ENCODE measurements at places on chromosomes 5 and 9.

GRCh38 chr9:134526584-134527477 lies 114.8 kb upstream of the COL5A1 start:
- DNase-seq, result no peak

- no peak for DNase-seq
Measured at GRCh38 chr5:174622067-174622466, 102.3 kb upstream of the MSX2 start.

- DNase-seq, result no peak
Measured at GRCh38 chr9:2919347-2919746, 75.5 kb upstream of the PUM3 start.

GRCh38 chr5:135094339-135095051 lies 60.5 kb upstream of the PITX1 start:
- no peak for DNase-seq

- no peak for DNase-seq
Measured at GRCh38 chr9:4020755-4021296, 279.0 kb downstream of the GLIS3 start.

DNA sequence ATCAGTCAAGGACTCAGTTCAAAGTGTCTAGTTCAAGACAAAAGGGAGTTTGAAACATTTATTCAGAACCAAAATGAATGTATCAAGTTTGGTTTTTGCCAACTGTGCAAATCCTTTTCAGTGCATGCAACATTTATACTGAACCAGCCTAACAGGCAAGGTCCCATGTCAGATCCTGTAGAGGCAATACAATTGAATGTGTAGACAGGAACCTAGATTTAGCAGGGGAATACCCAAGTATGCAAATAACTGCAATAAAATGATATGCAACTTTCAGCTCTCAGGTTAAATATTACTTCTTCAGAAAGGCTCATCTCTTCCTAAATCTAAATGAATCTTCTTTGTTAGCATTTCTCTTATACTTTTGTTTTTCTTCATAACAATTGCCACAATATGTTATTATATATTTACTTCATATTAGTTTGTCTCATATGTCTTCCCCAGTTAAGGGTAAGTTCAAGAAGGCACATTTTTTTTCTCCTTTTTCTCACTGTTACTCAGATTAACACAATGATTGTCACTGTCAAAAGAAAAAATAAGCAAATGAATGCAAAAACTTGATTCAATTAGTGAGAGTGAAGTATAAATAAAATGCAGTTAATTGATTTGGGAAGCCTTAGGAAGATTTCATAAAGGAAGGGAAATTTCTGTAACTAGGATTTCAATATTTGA lies 163.9 kb upstream of the RASA1 start:
- no peak for DNase-seq

DNA sequence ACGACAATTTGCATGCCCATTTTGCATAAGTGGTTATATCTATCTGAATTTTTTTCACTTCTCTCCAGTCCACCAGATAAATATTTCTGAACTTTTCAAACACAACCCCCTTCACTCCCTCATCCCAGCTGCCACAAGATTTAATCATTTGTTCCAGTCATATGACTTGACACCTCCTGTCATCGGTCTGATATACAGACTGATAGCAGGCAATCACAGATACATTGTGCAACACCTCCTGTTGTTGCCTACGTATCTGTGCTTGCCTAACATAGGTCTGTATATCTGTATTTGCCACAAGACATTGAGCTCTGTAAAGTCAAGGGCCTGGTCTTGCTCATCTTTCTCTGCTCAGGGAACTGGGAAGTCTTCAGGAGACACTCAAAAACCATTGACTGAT lies 65.6 kb downstream of the GNA14 start:
- DNase-seq, result no peak

GRCh38 chr5:152608458-152608857 lies 203.4 kb upstream of the NMUR2 start:
- DNase-seq, result no peak

DNA sequence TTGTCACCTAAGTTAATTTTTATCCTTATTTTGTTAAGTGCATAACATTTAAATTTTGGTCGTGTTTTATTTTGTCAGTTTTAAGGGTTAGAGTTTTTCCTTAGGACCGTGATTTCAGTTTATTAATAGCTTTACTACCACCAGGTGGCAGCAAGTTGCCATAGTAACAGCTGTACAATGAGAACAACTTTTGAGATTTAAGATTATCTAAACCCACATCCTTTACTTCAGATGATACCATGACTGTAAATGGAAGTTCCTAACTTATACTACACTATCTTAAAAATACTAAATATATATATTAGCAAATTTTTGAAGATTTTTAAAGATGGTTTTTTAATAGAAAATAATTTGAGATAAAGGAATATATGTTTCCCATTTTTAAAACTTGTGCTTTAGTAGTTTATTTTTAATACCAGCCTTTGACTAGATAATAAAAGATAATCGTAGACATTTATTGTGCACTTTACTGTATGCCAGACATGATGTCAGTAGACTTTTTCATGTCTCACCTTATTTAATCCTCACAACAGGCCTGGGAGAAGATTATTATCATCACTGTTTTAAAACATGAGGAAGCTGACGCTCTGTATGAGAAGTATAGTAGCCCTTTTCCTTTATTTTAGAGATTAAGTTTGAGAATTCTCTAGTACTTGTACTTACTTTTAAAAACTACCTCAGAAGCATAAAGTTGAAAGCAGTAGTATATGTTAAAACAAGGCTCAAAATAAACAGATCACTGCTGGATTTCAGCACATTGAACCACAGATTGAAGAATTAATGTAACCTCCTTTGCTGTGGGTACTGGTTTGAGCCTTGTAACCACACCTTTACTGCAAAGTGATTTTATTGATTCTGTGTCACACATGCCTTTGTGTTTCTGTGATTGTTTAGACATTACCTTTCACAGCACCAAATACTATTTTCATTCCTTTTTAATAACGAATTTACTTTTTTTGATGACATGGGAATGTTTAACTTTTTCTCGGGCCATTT lies 27.5 kb downstream of the SREK1 start:
- DNase-seq, result no peak

DNA sequence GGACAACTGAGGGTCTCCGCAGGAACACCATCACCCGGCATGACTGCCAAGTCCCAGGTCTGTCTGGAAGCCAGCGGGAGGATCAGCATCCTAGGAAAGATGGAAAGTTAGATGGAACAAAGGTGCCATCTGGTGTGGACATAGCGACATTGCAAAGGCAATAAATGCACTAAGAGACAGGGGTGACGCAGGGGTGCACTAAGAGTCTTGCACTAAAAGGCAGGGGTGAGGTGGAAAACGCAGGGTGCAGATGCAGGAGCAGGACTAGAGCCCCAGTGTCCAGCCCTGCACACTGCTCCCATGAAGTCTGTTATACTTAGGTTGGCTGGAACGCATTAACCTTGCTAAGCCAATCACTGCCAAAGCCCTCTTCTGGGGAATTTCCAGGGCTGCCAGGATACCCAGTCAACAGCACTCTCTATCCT lies 15.5 kb downstream of the ATOX1 start:
- DNase-seq, result no peak

DNA sequence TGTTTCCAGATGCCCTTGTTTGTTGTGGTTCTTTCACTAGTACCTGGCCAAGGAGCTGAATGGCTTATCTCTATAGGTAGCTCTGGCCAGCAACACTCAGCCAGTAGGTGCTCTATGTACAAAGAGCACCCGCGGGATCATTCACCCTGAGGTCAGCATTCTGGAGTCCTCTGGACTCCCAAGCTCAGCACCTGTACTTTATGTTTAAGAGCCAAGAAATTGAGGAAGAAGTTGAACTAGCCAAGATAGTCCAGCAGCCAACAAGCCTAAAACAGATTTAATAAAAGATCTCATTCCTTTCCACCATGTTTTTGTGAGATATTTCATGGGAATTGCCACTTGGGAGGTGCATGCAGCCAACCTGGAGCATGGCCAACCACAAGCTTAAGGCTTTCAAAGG lies 242.6 kb upstream of the PAPPA start:
- no peak for DNase-seq
